GM23338 (cell line): ENCODE measurements at places on chromosomes 12 and 14. TPM values are rescaled to one million over a fixed set of nuclear protein-coding genes. Genes with fewer than 3 reads are reported as not detected.

Gene SIX6
- not detected in 2 replicates for total RNA-seq

Gene FOXG1
- 0.10 and 0.12 TPM in 2 replicates for total RNA-seq

DNA sequence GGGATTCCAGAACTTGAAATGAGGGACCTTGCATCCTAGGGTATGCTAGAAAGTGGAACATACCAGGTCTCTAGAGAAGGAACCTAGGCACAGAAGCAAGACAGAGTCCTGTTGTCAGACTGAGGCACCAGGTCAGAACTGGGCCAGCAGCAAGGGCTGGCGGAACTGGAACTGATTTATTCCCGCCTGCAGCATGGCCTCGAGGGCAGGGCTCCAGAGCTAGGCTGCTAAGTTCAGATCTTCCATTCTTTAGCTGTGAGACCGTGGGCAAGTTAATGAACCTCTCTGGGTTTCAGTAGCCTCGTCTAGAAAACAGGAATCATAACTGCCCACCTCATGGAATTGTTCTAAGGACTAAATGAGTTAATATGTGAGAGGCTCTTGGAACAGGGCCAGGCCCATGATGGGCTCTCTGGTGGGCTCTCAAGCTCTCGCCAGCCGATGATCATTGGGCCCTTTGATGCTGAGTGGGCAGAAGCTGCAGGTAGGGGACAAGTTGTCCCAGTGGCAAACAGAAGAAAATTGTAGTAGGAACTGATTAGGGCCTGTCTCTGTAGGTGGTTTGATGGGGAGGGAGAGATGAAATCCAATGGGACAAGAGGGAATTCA lies 199.8 kb downstream of the ZFP36L1 start:
- DNase-seq = no peak
- no peaks in the 10 kb centered on the region for H3K27me3 ChIP-seq
- H3K4me1 ChIP-seq = peaks cover 18% of the 10 kb centered on the region
- H3K27ac ChIP-seq = no peak overlapping the region

Gene CLEC2D
- total RNA-seq = 3.8 and 7.1 TPM in 2 replicates

Gene PTPN21
- 5.2 and 5.6 TPM in 2 replicates for total RNA-seq

DNA sequence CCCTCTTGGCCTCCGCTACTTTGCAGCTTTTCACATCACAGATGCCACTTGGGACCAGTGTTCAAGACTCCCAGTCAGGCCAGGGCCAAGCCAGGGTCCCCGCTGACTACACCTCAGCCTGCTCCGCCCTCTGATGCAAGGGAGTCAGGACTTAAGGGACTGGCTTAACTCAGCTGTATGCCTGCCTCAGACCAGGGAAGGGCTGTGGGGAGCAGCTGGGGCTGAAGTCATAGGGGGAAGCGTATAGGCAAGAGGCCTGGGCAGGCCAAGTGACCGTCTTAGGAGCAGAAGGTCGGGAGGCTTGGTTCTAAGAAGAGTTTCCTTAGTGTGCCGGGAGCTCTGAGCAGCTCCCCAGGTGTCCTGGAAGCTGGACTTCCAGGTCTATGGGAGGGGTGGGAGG lies 21.9 kb downstream of the KDM2B start:
- no peaks in the 10 kb centered on the region for H3K27me3 ChIP-seq
- H3K36me3 ChIP-seq = peaks cover 13% of the 10 kb centered on the region
- no peak overlapping the region for H3K4me3 ChIP-seq
- DNase-seq = no peak
- H3K4me1 ChIP-seq = peaks cover 6% of the 10 kb centered on the region; the same call in 1 of the 2 replicates
- 0 out of 2 replicates have a peak overlapping the region, but pooled peaks have one; percentile 55 for H3K27ac ChIP-seq

DNA sequence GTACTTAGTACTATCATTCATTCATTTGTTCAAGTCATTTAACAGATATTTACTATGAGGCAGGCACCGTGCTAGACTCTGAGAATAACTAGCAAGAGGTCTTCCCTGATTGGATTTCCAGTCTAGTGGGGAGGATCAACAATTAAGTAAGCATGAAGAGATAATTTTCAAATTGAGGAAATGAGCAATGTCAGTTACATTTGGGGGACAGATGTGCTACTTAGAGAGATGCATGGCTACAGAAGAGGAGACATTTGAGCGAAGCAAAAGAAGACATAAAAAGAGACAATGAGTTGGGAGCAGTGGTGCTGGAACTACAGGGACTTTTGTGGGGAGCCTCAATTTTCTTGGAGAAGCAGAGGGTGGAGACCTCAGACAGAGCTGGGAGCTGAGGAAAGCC lies 7.7 kb downstream of the KCNA5 start:
- no peaks in the 10 kb centered on the region for H3K4me1 ChIP-seq
- H3K4me3 ChIP-seq = no peak overlapping the region
- peaks cover 12% of the 10 kb centered on the region for H3K27me3 ChIP-seq
- H3K27ac ChIP-seq = no peak overlapping the region
- no peak for DNase-seq

Gene OAS1
- total RNA-seq = not detected in 2 replicates

DNA sequence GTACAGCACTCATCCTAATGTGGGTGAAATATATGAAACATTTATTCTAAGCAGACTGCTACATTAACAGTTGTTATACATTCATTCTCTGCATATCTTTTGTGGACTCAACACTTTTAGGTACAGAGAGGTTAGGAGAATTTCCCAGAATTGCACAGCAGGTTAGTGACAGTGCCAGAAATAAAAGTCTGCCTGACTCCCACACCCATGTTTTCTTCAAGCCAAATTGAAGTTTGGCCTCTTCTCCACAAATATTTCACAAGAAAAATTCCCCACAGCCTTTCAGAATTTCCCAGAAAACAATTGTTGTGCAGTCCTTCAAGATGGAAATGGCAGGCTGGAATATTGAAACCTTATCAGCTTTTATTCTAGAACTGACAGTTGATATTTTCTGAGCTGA lies 464.8 kb downstream of the RAD51B start:
- H3K36me3 ChIP-seq = no peaks in the 10 kb centered on the region
- DNase-seq = no peak
- H3K27ac ChIP-seq = no peak overlapping the region
- H3K4me1 ChIP-seq = peaks cover 3% of the 10 kb centered on the region; the same call in 1 of the 2 replicates
- H3K27me3 ChIP-seq = no peaks in the 10 kb centered on the region
- no peak overlapping the region for H3K4me3 ChIP-seq

DNA sequence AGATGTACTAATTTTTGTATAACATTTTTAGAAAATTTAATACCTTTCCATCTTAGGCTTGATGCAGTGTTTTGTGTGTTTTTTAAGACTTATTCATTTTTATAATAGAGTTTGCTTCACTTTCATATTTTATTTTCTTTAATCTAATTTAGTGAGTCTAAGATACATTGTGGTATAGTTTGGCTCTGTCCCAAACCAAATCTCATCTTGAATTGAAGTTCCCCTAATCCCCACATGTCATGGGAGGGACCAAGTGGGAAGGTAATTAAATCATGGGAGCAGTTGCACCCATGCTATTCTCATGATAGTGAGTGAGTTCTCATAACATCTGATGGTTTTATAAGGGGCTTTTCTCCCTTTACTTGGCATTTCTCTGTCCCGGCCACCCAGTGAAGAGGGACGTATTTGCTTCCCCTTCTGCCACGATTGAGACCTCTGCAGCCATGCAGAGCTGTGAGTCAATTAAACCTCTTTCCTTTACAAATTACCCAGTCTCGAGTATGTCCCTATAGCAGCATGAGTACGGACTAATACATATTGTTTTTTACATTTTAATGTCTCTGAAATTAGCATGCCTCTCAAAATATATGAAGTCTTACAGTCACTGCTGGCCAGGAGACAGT lies 34.9 kb downstream of the GABARAPL1 start:
- H3K27me3 ChIP-seq = no peaks in the 10 kb centered on the region
- peaks cover 2% of the 10 kb centered on the region; the same call in 1 of the 2 replicates for H3K4me1 ChIP-seq
- H3K27ac ChIP-seq = no peak overlapping the region
- no peaks in the 10 kb centered on the region for H3K36me3 ChIP-seq

Gene ENO2
- 50.8 and 53.5 TPM in 2 replicates for total RNA-seq

Gene MEG3
- not detected in 2 replicates for total RNA-seq

Gene FAM186B
- 0.08 and 0.38 TPM in 2 replicates for total RNA-seq

DNA sequence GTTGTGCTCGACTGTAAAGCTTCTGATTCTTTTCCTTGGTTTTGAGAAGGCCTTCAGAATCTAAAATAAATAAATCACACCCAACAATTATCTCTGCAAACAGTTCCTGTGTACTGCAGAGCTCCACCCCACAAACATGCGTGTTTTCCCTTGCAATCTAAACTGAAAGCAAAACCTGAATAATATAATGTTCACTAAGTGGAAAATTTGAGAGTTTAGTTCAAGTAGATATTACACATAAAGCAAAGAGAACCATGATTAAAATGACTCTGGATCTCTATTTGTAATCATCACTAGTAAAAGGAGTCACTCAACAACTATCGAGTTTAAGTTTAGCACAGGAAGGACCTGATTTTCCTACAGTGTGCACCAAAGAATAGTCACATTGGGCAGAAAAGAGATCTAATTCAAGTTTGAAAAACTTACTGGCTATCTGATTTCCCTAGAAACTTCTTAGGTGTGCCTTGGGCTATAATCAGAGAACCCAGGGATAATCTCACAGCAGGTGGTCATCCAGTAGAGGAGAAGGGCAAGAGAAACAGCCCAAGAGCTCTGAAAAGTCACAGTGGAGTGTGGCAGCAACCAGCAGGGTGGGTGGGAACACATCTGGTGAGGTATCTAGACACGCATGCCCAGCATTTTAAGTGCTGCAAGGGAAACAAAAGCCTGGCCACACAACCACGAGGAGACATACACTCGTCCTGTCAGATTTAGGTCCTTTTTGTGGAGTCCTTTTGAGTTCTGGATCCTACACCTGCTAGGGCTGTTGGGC lies 25.4 kb downstream of the ATG14 start:
- no peak overlapping the region for H3K27ac ChIP-seq
- H3K4me3 ChIP-seq = no peak overlapping the region
- H3K4me1 ChIP-seq = no peaks in the 10 kb centered on the region

Gene RNASE11
- not detected in 2 replicates for total RNA-seq

DNA sequence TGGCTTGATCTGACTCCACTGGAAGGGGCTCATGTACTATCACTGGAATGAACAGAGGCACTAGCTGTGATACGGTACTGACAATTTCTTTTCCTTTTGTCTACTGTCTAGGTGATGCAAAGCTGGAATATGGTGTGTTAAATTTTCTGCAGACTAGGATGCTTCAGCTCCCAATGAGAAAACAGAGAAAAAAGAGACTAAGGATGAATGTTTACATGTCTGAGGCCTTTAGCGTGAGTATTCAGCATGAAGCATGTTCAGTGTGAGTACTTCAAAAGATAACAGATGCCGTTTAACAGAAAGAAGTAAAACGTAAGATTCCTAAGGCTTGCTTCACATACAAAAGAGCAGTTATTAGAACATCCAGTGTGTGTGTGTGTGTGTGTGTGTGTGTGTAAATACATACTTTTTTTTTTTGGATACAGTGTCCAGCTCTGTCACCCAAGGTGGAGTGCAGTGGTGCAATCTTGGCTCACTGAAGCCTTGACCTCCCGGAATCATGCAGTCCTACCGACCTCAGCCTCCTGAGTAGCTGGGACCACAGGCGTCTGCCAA lies 92.3 kb upstream of the FERMT2 start:
- H3K4me1 ChIP-seq = no peaks in the 10 kb centered on the region
- H3K36me3 ChIP-seq = no peaks in the 10 kb centered on the region
- H3K27ac ChIP-seq = no peak overlapping the region
- no peak for DNase-seq
- H3K27me3 ChIP-seq = no peaks in the 10 kb centered on the region

DNA sequence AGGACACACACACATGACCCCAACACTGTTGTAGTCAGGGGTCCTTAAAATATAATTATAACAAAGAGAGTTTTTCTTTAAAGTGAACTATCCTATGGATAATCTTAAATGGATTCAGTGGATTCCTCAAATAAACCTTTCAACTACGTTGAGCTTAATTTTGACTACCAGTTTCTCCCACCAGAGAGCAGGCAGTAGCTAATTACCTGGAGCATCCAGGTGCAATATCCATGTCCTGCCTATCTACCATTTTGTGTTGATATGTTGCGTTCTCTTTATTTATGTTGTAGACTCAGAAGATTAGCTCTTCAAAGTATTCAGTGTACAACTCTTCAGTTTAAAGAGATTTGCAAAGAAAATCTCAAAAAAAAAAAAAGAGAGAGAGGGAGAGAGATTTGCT lies 127.2 kb upstream of the GZMB start:
- no peaks in the 10 kb centered on the region for H3K27me3 ChIP-seq
- H3K36me3 ChIP-seq = no peaks in the 10 kb centered on the region
- DNase-seq = peak; percentile 17
- no peaks in the 10 kb centered on the region for H3K4me1 ChIP-seq

Gene TUBA1A
- total RNA-seq = 386 and 424 TPM in 2 replicates

DNA sequence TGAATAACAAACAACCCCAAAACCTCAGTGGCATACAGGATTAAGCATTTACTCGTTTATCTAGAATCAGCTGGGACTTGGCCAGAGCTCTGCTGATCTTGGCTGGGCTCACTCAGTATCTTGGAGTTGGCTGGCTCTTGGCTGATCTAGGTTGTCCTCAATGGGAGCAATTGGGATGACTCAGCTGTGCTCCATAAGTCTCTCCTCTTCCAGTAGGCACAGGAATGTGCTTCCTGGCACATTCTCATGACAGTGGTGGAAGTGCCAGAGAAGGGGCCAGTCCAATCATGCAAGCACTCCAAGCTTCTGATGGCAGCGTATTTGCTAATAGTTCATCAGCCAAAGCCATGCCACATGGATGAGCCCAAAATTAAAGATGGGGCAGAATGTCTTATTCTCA lies 41.7 kb upstream of the ANO4 start:
- H3K4me3 ChIP-seq = no peak overlapping the region
- H3K4me1 ChIP-seq = no peaks in the 10 kb centered on the region
- no peaks in the 10 kb centered on the region for H3K27me3 ChIP-seq
- no peak for DNase-seq
- H3K36me3 ChIP-seq = no peaks in the 10 kb centered on the region
- H3K27ac ChIP-seq = no peak overlapping the region

DNA sequence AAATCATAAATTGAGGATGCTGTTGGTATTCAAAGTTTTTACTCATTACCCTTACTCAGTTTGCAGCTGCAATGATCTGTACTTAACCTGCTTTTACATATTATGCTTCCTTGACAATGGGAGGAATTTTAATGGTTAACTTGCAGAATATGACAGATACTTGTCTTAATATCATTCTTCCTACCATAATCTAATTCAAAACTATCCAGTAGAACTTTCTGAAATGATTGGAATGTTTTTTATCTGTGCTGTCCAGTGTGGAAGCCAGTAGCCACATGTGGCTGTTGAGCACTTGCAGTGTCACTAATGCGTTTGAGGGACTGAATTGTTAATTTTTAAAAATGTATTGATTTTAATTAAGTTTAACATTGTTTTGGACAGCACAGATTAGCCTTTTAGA lies 23.5 kb downstream of the FGFR1OP2 start:
- H3K27me3 ChIP-seq = no peaks in the 10 kb centered on the region
- no peak for DNase-seq
- no peaks in the 10 kb centered on the region for H3K4me1 ChIP-seq
- no peak overlapping the region for H3K4me3 ChIP-seq
- H3K36me3 ChIP-seq = peaks cover 25% of the 10 kb centered on the region; the same call in 1 of the 2 replicates

DNA sequence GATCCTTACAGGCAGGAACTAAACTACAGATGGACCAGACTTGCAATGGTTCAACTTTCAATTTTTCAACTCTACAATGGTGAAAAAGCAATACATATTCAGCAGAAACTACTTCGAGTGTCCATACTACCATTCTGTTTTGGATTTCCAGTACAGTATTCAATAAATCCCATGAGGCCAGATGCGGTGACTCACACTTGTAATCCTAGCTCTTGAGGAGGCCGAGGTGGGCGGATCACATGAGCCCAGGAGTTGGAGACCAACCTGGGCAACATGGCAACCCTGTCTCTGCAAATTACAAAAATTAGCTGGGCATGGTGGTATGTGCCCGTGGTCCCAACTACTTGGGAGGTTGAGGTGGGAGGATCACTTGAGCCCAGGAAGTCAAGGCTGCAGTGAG lies 336.1 kb downstream of the MED13L start:
- DNase-seq = no peak
- H3K27ac ChIP-seq = no peak overlapping the region
- no peak overlapping the region for H3K4me3 ChIP-seq
- no peaks in the 10 kb centered on the region for H3K4me1 ChIP-seq
- H3K27me3 ChIP-seq = no peaks in the 10 kb centered on the region
